Fibroblast of mammary gland (primary cell): ENCODE measurements at places on chromosomes 1 and 21.

- no peak for DNase-seq
These were observed 65.4 kb upstream of the PTGS2 start for GRCh38 chr1:186745531-186746146.

GRCh38 chr1:153494976-153495535 is 34.6 kb upstream of the S100A7 start:
- peak; percentile 59 for DNase-seq

DNA sequence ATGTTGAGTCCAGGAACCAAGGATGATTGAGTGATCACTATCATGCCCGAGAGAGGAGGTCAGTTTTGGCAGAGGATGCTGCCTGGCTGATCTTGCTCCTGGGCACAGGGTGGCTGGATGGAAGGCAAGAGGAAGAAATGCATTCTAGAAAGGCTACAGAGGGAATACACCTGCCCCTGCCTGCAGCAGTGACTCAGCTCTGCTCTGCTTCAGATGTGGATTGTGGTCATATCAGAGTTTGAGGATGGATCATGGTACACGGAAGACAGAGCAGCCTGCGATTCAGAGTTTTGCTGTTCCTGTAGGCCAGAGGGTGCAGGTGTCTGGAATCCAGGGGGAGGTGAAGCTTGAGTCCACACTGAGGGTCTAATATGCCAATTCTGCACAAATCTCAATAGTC is 37.2 kb downstream of the PCP4 start:
- DNase-seq, result no peak

- no peak for DNase-seq
These were observed 21.8 kb downstream of the EDN2 start for GRCh38 chr1:41462680-41463004.

- DNase-seq, result no peak
These were observed 370.4 kb downstream of the VAV3 start for GRCh38 chr1:107594536-107594935.

- DNase-seq, result no peak
These were observed 17.8 kb upstream of the RAB29 start for GRCh38 chr1:205792961-205793673.
